A549 (cell line): ENCODE measurements at places on chromosomes 4 and X. TPM values are rescaled to one million over a fixed set of nuclear protein-coding genes. Genes with fewer than 3 reads are reported as not detected.
A peak's percentile ranks its signal among the peaks of the same experiment; 100 is the strongest.

GRCh38 chrX:37922928-37923327 lies 75.6 kb upstream of the DYNLT3 start:
- DNase-seq, result no peak

The FRMD7 gene
- not detected in 3 replicates for polyA plus RNA-seq

DNA sequence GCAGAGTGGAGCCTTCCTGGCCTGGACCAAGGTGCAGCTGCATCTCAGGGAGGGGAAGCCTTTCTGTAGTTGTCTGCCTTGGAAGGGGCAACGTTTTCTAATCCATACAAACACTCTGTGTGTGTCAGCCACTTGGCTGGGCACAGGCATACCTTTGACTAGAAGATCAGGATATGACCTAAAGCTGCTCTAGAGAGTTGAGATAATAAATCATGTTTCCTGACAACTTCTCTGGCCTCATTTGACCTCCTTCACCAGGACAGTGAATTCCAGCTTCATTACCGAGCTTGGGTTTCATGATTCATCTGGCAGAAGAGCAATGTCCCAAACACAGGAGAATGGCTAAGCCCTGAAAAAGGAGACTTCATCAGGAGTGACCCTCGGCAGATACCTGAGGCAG lies 89.6 kb upstream of the KIT start:
- no peak for DNase-seq

The ARSJ gene
- 3.0 to 3.6 TPM (median 3.5 TPM) in 3 replicates for polyA plus RNA-seq

- DNase-seq, result no peak
These were observed 90.0 kb downstream of the GATB start for GRCh38 chr4:151670843-151671242.

- DNase-seq, result no peak
These were observed 120.8 kb downstream of the DCLK2 start for GRCh38 chr4:150199056-150199455.

GRCh38 chr4:78642934-78643333 lies 91.4 kb downstream of the ANXA3 start:
- DNase-seq, result no peak

GRCh38 chr4:76722838-76723237 lies 175.1 kb downstream of the SOWAHB start:
- no peak for DNase-seq

GRCh38 chrX:153863251-153863991 lies 22.6 kb downstream of the L1CAM start:
- no peak for DNase-seq

DNA sequence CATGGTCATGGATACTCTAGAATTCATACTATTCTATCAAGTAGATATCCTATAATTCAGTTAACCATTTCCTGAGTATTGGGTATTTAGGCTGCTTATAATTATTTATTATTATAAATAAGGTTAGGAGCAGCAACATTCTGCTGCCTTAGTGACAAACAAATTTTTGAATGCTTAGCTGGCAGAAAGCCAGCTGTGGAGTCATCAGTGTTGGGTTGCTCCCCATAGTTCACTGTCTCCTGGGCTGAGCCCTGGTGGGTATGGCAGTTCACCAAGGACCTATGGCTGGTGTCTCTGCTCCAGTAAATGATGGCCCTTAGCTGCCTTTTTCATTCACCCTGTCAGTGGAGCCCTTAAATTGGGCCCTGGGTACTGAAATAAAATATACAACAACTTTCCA lies 61.8 kb downstream of the SMARCA5 start:
- DNase-seq, result no peak

GRCh38 chrX:38505583-38505982 lies 55.8 kb upstream of the TSPAN7 start:
- no peak for DNase-seq

DNA sequence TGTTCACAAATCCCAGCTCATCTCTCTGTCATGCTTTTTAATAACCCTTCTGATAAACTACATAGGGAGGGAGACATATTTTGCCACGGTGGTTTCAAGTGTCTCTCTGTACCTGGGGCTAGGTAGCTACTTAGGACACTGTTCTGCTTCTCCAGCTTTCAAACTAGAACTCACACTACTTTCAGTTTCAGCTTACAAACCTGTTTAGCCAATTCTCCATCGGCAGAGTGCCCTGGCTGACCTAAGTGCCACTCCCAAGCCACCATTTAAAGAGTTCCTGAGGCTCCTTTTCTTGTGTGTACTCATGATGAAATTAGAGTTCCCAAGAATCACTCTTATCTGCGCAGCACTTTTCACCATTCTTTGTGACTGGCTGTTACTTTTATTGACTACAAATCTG lies 899.2 kb downstream of the FAT4 start:
- no peak for DNase-seq

DNA sequence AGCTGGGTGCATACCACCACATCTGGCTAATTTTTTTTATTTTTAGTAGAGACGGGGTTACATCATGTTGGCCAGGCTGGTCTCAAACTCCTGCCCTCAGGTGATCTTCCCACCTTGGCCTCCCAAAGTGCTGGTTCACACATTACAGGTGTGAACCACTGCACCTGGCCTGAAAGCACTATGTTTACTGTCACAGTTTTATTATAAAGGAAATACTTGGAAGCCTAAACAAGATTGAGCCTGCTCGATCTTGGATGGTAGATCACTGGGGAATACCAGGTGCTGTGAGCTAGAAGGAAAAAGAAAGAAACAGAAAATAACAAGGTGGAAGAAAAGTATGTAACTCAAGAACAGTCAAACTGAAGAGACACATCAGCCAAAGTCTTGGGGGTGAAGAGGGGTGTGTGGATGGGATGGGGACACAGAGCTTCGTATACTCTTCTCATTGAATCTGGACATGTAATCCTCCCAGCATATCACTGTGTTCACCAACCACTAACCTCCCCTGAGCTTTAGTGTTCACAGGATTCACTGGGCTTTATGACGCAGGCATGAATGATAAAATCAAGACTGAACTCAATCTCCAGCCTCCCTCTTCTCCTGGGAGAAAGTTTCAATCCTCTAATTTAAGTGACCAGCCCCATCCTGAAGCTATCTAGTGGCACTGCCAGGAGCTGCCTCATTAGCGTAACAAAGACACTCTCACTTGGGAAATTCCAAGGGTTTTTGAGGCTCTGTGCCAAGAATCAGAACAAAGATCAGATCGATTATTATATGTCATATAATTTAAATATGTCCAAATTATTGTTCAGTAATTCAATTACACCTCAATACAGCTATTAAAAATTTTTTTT lies 40.9 kb downstream of the PDS5A start:
- no peak for DNase-seq

The XK gene
- polyA plus RNA-seq, result 0.32 to 0.47 TPM (median 0.34 TPM) in 3 replicates

DNA sequence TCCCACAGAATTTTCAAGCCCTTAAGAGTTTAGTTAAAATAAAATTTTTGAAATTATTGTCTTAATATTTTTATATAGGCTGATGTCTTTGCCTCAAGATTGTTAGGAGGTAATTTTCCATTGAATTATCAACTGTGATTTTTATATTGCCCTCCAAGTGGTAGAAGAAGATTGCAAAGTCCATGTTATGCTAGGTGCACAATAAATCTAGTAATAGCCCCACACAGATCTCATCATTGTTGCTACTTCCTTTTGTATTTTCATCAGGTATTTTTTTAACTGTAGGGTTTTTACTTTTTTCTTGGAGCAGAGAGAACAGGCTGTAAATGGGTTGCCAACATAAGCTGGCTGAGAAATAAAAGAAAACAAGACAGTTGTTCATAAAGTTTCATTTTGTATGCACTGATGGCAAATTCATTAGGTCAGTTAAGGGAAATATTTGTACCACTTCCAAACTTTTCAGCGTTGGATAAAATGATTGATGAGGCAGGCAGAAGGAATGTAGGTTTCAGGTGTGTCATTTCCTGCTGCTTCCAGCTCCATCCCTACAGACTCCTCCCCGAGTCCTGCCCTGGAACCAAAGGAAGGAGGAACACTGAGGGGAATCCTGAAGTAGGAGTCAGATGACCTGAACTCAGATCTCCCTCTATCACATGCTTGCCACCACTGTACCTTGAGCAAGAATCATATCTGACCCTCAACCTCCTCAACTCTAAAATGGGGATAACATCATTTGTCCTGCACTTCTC lies 105.5 kb downstream of the PRRG1 start:
- peak; percentile 33 for DNase-seq

GRCh38 chr4:150401083-150401687 lies 180.8 kb upstream of the MAB21L2 start:
- no peak for DNase-seq

DNA sequence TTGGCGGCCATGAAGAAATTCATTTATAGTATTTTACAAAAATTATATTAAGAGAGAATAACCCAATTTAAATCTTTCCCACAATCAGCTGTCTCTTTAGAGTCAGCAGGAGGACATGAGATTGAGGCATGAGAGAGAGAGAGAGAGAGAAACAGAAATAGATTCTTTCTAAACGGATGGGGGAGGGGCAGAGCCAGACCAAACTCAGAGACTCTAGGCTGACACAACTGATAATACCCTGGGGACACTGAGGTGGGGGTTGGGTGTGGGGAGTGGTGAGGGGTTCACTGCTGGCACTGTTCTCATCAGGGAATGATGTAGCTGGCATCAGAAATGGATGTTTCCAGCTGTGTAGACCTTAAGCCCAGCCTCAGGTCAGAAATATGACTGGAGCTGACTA lies 20.5 kb upstream of the HOPX start:
- no peak for DNase-seq
